ENCODE measurements at places on chromosomes 3 and 15.

DNA sequence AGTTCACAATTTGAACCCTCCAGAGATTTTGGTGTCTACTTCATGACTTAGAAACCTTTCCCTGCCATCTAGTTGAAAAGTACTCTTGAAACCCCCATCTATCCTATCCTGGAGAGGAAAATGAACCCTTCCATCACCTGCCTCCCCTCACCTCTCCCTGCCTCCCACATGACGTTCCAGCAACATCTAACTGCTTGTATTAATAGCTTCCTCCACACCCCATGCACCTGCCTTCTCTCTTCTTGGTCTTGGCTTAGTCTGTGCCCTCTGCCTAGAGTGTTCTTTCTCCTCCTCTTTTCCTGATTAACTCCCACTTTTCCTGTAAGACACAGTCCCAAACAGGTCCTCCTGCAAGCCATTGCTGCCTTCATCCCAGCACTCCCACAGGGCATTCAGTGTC lies 107.8 kb downstream of the LIPC start:
- DNase-seq, result no peak

DNA sequence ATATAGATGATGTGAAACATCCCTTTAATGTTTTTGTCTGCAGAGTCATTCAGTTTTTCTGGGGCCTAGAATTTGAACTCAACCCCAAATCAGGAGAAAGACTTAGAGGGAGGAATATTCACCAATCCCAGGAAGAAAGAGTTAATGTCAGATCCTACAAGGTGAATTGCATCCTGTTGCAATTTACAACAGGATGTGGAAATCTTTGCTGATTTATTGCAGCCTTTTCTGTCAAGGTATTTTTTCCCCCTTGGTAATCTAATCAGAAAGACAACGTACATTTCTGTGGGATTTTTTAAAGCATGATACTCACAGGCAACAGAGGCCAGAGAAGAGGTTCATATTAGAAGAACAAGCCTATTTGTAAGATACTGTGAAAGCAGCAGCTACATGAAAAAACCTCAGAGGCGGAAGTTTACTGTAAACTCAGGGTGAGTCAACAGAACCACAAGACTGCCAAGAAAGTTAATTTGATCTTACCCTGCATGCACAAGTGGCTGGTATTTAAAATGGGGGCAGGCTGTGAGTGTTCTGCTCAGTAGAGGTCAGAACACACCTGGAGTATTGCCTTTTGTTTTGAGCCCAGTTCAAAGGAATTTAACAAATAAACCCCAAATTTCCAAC lies 531.9 kb downstream of the AGBL1 start:
- no peak for DNase-seq

GRCh38 chr15:64634576-64635498 lies 140.6 kb downstream of the RBPMS2 start:
- no peak for DNase-seq

GRCh38 chr3:50557106-50557505 lies 10.4 kb downstream of the C3orf18 start:
- DNase-seq, result no peak

GRCh38 chr15:32990071-32990470 lies 204.4 kb downstream of the FMN1 start:
- no peak for DNase-seq

DNA sequence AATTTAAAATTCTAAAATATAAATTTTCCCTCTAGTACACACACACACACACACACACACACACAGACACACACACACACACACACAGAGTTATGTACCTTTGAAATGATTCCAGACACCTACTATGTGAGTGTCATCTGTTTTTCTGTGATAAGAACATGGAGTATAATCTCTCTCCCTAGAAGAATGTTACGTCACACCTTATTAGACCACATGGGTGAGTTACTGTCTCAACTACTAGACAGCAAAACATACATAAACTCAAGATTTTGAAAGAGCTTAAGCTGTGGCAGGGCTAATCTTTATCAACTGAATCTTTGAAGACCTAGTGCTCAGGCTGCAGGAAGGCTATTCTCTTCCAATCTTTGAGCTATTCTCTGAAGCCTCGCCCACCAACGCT lies 385.9 kb upstream of the BCHE start:
- DNase-seq, result no peak

- DNase-seq, result peak; percentile 55
These were observed 18.8 kb downstream of the PLA2G4F start for GRCh38 chr15:42137461-42138261.

- no peak for DNase-seq
These were observed 148.5 kb downstream of the MFSD1 start for GRCh38 chr3:158950178-158950901.

GRCh38 chr15:97036301-97036700 lies 705.8 kb downstream of the NR2F2 start:
- DNase-seq, result no peak

GRCh38 chr3:111051354-111051753 lies 20.3 kb upstream of the NECTIN3 start:
- DNase-seq, result no peak

- DNase-seq, result no peak
These were observed 56.9 kb upstream of the ARRDC4 start for GRCh38 chr15:97903560-97903959.

GRCh38 chr3:52118156-52118875 lies 35.9 kb downstream of the POC1A start:
- DNase-seq, result no peak

DNA sequence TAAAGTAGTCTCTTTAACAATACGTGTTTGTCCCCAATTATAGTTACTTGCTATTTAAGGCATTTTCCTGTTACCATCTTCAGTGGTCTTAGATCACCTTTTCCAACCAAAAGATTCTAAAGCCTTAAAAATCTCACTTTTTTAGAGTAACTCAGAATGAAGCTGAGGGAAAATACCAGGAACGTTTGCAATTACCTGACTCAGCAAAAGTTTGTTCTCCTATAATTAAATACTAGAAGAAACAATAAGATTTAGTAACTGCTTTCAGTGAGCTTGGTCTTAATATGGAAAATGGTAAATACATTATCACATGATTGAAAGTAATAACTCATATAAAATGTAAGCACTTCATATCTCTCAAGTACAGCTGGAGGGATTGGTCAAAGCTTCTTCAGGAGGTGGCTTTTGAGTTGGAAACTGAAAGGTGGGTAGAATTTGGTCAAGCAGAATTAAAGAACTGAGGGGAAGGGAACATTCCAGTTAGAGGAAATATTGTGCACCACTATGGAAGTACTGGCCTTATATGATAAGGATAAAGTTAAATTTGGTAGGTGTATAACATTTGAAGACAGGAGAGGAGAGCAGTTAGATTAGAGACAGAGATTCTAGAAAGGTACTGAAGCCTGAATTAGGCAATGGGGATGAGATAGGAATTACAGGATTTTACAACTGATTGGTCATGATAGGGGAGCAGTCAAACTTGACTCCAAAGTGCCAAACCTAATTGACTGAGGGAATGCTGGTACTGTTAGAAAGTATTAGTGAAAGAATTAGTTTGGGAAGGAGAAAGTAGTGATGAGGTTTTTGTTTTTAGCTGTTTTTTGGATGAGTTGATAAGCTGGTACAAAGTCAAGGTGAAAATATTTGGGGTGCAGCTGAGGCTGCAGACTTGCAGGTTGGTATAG lies 21.9 kb downstream of the TSC22D2 start:
- no peak for DNase-seq

DNA sequence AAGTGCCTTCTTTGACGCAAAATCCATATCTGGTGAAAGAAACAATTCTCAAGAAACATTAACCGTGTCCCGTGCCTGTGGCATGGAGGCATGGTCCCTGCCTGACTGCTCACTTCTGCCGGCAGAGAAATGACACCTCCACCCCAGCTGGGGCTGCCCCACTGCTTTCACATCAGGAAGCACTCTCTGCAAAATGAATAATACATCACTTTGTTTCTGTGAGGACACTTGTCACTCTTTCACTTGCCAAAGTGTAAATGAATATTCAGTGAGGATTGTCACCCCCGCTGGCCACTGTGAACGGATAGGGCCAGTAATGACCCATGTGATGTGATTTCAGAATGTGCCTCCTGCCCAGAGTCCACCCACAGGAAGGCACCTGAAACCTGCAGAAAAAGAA lies 31.1 kb upstream of the SLC24A5 start:
- no peak for DNase-seq

- no peak for DNase-seq
These were observed 377.2 kb upstream of the CFAP20DC start for GRCh38 chr3:59426821-59427565.

Data from GM20000 (cell line).